WTC11 (cell line): ENCODE measurements at places on chromosomes 2 and 18.

DNA sequence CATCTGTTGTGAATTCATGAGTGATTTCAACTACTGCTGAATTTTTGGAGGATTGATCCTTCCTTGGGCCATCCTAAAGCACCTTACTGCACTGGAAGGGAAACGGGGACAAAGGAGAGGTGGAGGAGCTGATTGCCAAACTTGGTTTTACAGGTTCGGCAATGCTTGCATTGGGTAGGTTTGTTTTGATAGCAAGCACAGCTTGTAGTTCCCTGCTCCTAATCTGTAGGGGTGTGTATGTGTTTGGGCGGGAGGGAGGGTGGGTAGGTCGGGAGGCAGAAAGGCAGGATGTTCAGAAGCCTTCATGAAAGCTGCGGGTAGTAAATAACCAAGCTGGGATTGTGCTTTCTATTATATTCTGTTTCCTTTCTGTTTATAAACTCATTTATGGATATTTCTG, 24.6 kb downstream of the PHLPP1 start:
- DNase-seq = no peak

DNA sequence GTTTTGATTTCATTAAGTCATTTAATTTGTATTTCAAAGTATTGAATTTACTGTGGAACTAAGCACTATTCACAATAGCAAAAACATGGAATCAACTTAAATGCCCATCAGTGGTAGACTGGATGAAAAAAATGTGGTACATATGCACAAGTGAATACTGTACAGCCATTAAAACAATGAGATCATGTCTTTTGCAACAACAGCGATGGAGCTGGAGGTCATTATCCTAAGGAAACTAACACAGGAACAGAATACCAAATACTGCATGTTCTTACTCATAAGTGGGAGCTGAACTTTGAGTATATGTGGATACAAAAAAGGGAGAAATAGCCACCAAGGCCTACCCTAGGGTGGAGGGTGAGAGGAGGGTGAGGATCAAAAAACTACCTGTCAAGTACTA, 164.4 kb downstream of the BABAM2 start:
- DNase-seq = no peak

GRCh38 chr2:85011098-85011497, 40.1 kb downstream of the KCMF1 start:
- DNase-seq = no peak

DNA sequence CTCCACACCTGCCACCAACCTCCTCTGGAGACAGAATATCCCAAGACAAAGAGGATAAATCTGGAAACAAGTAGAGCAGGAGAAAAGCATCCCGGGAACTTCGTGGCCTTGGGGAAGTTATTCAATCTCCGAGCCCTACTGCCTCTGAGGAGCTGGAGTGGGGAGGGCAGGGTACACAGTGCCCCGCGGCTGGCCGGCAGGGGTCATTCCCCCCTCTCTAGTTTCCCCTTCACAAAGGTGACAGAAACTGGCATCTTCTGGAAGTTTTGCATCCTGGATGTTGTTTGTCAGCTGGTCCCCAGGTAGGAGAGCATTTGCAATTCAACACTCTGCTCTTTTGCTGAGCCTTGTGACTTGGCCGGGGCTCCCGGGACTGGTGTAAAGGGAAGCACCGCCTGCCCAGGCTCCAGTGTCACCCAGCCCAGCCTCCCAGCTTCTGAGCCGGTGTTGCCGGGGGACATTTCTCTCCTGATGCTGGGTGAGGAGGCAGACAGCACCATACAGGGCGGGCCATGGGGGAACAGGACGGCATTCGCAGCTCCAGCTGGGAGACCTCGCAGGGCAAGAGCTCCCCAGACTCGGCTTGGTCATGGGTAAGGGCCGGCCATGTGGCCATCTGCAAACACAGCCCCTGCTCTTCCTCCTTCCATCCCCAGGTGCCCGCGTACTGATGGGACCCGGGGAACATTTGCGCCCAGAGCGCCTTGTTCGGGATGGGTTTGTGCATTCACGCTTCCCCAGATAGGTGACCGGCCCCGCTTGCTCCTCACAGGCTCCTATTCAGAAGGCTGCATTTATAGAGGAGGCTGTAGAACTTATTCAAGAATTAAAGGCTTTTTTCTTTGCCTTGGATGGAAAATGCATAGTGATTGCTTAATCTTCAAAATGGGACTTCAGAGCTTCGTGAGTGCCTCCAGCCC, 7.4 kb upstream of the NTSR2 start:
- DNase-seq = peak; percentile 59

- no peak for DNase-seq
Observed at GRCh38 chr2:134217924-134218323, 35.9 kb upstream of the MGAT5 start.

GRCh38 chr2:30780776-30781330, 26.4 kb downstream of the CAPN13 start:
- no peak for DNase-seq

GRCh38 chr2:222939208-222939856, 78.5 kb downstream of the ACSL3 start:
- DNase-seq = peak; percentile 86

DNA sequence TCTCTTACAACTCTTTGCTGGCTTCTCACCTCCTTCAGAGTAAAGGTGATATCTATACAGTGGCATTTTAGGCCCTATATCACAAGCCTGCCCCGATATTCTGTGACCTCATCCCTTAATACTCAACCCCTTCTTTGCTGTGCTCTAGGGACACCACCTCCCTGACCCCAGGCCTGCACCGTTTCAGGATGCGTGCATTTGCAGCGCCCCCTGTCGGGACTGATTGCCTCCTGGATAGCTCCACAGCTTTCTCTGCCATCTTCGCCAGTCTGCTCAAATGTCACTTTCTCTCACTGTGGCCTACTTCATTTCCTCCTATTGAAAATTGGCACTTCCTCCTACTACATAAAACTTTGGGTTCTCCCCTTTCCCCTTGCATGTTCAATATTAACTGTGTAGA, 289.6 kb downstream of the SOCS6 start:
- DNase-seq = peak; percentile 19

- DNase-seq = no peak
Observed at GRCh38 chr2:150624001-150624401, 136.5 kb upstream of the RND3 start.

- no peak for DNase-seq
Observed at GRCh38 chr2:76193089-76193488, 482.4 kb upstream of the GCFC2 start.

- no peak for DNase-seq
Observed at GRCh38 chr2:240954436-240955305, 43.7 kb upstream of the SNED1 start.

GRCh38 chr2:152165780-152166179, 9.8 kb downstream of the STAM2 start:
- no peak for DNase-seq

DNA sequence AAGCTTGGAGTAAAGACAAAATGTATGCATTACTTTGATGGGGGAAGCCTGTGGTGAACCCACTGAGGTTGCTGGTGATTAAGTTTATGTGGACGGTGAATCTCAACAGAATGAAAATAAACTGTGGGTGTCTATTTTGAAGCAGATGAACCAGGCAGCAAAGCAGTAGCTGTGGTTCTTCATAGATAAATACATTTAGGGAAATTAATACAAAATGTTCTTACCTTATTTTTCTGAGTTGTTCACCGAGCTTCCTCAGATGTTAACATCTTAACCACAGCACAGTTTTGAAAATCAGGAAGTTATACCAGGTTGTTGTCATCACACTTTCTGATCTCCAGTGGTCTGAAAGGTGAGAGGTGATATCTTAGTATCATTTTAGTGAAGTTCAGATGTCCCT, 53.9 kb downstream of the NCK2 start:
- DNase-seq = no peak

- DNase-seq = no peak
Observed at GRCh38 chr2:9753276-9753600, 90.0 kb upstream of the TAF1B start.

DNA sequence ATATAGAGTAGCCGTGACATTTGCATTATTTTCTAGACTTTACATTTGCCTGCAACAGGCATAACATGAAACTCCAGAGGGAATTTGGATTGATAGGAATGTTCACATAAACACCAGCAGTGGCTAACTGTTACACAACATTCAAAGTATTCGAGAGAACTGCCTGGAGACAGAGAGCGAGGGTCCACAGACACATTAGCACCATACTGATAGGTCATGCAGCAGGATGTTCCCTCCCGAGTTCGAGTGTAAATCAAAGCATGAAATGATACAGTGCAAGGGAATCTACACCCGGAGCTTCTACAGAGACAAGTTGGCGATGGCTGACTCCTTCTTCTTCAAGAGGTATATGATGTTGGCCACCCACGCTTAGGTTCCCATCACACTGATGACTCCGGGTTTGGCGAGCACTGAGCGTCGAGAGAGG, 89.5 kb downstream of the COL6A3 start:
- DNase-seq = no peak

DNA sequence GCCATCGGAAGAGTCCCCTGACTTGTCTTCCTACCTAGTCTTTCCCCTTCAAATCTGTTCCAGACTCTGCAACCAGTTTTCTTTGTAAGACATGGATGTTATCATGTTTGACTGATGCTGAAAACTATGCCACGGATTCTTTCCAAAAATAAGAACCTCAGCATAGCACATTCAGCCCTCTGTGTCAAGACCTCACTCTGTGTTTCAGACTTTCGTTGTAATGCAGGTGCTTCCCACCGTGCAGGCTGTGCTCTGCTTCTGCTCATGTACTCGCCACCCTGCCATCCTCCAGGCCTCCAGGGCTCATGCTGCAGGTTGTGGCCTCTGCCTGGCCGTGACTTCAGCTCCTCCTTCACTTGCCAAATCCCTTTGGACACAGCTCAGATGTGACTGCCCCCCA, 347.0 kb upstream of the RAB12 start:
- DNase-seq = no peak

DNA sequence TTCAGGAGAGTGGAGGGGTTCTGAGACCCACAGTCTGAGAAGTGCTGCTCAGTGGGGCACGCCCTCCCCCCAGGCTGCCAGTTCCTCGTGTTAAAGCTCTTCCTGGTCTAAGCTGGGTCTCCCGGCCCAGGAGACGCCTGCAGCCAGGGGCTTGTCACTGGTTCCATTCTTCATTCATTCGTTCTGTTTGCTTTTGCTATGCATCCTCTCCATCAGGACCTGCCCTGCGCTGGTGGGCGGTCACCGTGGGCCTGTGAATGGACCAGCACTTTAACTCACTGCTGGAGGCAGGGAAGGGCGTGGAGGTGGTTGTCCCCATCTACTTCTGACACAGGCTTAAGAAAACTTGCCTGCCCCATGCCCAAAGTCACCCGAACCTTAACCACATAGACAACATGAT, 272.8 kb upstream of the HDAC4 start:
- DNase-seq = no peak

GRCh38 chr2:105034170-105034569, 3.7 kb upstream of the MRPS9 start:
- DNase-seq = no peak

DNA sequence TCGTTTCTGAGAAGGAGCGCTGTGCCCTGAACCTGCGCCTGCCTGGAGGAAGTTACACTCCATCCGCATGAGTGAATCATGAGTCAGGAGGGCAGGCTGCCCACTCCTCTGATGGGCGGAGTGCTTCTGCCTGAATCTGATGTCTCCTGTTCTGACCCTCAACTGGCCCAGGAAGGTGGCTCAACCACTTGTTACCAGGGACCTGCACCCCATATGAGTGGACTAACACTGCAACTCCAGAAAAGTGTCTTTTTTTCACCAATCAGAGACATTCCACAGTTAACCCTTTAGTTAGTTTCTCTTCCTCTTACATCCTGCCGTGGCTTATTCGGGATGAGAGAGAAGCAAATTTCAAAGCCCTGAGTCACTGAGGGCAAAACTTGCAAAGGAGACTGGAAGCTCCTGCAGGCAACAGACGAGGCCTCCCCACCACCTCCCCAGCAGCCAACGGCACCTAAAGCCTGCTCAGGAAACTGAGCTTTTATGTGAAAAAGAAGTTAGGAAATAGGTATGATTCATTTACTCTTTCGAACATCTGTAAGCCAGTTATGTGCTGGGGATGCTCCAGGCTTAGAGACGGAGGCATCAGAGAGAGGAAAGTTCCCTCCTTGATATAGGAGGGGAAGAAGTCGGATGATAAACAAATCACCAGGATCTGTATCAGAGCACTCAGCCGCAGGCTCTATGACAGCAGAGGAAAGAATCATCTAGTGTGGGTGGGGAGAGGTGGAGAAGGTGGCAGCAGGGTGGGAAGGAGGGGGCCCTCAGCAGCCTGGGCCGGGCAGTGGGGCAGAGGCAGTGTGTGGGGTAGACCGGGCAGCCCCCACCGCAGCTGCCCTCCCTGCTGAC, 30.9 kb downstream of the MBP start:
- DNase-seq = no peak

GRCh38 chr18:13107074-13107473, 111.5 kb upstream of the LDLRAD4 start:
- no peak for DNase-seq

DNA sequence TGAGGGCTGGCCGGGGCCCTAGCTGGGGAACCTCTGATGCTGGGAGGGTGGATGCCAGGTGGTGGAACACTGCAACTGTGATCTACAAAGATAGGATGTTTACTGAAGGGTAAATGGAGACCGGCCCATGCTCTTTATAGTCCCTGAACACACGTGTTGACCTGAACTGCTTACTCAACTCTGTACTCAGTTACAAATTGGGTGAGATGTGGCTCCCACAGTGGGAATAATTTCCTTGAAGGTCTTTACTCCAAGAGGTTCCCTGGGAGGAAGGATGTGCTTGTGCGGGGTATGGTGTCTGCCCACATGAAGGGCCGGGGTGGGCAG, 254.1 kb downstream of the PRKCE start:
- DNase-seq = no peak

DNA sequence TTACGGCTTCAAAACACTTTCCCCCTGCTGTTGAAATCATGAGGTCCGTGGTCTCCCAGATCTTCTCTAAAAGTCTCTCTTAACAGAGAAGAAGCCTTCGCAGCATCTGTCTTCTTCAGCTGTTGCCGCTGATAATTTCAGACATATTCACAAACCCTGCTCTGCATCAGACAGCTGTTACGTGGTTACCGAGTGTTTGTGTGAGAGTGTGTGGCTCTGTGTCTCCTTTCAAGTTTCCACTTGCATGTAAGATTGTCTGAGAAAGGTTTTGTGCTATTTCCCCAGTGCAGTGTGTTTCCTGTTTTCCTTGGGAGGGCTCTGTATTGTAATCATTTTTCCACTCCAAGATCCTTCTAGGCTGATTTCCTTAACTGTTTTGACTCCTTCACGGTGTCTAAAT, 32.8 kb downstream of the MAIP1 start:
- DNase-seq = no peak

DNA sequence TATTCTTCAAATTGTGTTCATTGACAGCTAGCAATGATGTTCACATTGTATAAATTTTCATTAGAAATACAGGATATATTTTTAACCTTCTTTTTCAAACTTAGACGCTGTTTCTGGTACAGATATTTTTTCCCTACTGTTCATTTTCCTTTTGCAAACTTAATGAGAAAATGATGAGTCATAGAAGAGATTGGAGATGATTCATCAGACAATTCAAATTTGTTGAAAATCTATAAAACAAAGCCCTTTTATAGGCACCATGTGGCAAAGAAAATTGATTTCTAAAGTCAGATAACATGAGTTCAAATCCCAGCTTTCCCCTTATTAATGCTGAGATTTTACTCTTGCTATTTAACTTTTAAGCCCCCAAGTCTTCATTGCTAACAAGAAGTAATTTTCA, 728.8 kb upstream of the DDX18 start:
- DNase-seq = no peak
